ENCODE measurements at places on chromosomes 7 and 10.

DNA sequence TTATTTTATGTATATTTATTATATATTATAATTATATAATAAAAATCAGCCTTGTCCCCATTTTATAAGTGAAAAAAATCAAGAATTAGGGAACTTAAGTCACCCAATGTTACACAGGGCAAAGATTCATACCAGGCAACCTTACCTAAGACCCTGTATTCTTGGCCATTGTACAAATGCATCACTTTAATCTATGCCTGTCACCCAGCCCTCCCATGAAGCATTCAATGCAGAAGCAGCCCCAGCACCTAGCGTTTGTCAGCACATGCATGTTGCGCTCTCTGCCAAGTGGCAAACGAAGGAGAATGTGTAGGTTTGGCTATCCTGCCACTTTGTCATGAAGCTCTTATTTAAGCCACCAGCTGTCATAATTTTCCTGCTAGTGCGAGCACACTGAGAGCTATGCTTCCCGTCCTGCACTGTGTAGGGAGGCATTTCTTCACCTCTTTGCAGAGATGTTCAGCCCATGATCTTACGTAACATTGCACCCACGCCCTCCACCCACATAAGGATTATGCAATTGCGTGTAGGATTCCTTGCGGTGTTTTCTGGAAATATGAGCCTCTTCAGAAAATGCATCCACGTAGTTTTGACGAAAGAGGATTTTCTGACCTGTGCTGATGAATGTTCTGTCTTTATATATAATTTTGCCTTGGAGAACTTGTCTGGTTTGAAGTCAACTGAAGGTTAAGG is 7.7 kb upstream of the COBL start:
- DNase-seq: no peak

DNA sequence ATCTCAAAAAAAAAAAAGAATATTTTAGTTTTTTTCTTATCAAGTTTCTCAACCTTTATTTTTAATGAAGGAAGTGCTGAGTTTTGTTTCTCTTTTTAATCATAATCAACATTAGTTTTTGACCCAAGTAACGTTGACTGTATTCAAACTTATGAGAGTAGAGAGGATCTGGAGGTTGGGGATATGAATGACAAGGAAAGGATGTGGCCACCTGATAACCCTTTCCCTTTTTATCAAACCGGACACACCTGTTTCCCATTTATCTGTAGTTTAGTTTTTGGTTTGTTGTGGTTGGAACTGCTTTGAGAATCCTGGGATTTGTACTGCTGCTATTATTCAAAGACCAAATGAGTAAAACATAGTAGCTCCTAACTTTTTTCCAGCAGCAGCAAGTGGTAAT is 38.6 kb downstream of the HACD1 start:
- DNase-seq: no peak

DNA sequence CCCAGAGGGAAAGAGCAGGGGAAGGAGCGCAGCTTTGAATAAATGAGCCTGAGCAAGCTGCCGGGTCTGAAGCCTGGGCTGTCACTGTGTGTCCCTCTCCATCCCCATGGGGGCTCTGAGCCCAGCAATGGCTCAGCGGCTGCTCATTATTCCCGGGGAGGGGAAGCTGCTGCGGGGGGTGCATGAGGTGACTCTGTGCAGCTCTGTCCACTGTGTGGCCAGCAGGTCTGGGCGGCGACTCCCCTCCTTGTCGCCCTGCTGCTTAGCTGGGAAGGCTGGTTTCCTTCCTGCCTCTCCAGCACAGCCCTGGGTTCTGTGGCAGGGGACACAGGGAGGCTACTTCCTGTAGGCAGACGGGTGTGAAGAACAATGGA is 234.2 kb downstream of the PRPF18 start:
- no peak for DNase-seq

GRCh38 chr7:130379921-130380860 is at the start of gene CPA1:
TSS of gene CPA1 (plus strand) at chr7:130380494. CDS start at chr7:130380521, 27 bp downstream.
- DNase-seq: no peak

GRCh38 chr7:114786455-114786854 is 135.4 kb upstream of the MDFIC start:
- no peak for DNase-seq

GRCh38 chr10:91980319-91980718 is 56.7 kb downstream of the BTAF1 start:
- no peak for DNase-seq

DNA sequence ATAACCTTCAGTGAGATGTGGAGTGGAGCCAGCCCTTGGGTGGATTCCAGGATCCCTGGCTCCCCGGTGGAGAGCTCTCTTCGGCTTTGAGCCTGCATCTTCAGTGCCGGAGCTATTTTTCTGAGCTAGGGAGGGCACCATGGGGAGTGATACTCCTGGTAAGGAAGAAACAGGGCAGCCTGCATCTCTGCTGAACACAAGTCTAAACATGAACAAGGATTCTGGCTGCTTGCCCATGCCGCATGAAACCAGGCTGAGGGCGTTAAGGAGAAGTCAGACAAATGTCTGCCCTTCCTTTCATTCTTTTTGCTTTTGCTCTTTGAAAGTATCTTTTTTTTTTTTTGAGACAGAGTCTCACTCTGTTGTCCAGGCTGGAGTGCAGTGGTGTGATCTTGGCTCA is 60.4 kb downstream of the EVX1 start:
- DNase-seq: peak; percentile 70

GRCh38 chr7:16484453-16485158 is 19.1 kb upstream of the SOSTDC1 start:
- DNase-seq: no peak

- no peak for DNase-seq
Measured at GRCh38 chr10:17883621-17884020, 68.1 kb upstream of the SLC39A12 start.

GRCh38 chr10:13001041-13001886 is at the start of gene CCDC3:
TSS of gene CCDC3 (minus strand) at chr10:13001713. CDS start at chr10:13001570, 143 bp downstream.
- peak; percentile 9 for DNase-seq

DNA sequence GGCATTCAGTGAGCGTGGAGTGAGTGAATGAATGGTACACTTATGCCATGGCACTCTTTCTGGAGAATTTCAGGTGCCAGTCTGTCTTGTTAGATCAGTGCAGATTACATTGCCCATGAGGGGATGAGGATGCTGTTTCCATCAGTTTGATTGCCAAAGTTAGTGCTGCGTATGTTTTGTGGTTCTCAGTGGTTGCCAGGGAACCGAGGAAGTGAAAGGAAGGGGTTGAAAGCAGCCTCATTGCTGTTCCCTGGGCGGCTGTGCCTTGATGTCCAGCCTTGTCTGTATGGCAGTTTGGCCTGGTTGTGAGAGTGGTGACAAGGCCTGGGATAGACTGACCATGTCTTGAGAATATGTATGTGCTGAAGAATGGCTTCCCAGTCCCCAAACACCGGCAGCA is 30.2 kb downstream of the WBP1L start:
- DNase-seq: no peak

GRCh38 chr10:128549101-128549608 is 422.9 kb upstream of the MKI67 start:
- no peak for DNase-seq

DNA sequence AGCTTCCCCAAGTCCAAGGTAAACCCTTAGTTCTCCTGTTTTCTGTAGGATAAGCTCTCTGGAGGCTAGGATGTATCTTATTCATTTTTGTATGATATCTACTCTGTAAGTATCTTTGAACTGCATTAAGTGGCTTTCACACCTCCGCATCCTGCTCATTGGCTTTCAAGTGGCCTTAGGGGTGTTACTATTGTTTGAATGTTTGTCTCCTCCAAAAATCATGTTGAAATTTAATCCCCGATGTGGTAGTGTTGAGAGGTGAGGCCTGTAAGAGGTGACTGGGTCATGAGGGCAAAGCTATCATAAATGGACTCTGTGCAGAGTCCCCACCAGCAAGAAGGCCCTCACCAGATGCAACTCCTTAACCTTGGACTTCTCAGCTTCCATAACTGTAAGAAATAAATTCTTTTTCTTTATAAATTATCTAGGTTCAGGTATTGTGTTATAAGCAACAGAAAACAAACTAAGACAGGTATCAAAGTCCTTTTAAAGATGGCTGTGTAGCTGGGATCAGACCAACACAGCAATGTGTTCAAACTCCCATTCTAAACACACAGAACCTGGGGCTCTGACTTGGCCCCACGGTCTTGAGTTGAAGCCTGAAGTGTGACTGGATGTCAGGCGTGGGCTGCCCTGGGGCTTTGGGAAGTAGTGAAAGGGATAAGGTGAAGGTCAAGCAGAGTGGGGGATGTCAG is 25.9 kb downstream of the TBXAS1 start:
- DNase-seq: no peak

DNA sequence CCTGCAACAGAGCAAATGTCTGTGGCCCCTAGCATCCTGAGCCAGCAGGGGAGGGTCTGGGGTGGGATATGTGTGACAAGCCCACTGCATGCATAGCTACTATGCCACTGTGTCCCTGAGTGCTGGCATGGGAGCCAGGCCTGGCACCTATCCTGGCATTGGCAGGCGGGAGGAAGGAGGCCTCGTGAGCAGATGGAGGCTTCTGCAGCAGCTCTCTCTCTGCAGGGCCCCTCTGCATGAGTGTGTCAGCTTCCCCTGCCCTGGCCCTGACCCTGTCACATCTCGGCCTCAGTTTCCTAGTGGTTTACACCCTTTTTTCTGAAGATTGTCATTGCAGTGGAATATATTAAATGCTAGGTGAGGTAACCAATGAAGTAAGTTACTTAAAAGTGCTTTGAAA is 13.1 kb upstream of the IMPDH1 start:
- no peak for DNase-seq

DNA sequence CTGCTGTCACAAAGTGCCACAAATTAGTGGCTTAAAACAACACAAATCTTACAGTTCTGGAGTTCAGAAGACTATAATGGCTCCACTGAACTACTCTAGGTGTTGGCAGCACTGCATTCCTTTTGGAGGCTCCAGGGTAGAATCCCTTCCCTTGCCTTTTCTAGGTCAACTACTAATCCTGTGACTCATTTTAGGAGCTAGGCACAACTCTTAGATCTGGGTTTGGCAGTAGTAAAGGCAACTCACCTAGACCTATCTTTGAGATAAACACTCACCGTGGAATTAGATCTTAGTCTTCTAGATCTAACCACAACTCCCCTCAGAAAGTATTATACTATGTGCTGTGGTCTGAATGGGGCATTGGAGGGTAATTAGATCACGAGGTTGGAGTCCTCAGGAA is 60.4 kb downstream of the ANKIB1 start:
- DNase-seq: no peak

DNA sequence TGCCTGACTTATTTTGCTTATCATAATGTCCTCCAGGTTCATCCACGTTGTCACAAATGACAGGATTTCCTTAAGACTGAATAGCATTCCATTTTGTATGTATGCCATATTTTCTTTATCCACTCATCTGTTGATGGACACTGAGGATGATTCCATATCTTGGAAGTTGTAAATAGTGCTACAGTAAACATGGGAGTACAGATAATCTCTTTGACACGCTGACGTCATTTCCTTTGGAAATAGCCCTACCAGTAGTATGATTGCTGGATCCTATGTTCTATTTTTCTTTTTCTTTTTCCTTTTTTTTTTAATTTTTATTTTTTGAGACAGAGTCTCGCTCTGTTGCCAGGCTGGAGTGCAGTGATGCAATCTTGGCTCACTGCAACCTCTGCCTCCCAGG is 167.6 kb downstream of the CTTNBP2 start:
- DNase-seq: no peak

GRCh38 chr7:145082366-145083161 is 246.7 kb upstream of the TPK1 start:
- no peak for DNase-seq

DNA sequence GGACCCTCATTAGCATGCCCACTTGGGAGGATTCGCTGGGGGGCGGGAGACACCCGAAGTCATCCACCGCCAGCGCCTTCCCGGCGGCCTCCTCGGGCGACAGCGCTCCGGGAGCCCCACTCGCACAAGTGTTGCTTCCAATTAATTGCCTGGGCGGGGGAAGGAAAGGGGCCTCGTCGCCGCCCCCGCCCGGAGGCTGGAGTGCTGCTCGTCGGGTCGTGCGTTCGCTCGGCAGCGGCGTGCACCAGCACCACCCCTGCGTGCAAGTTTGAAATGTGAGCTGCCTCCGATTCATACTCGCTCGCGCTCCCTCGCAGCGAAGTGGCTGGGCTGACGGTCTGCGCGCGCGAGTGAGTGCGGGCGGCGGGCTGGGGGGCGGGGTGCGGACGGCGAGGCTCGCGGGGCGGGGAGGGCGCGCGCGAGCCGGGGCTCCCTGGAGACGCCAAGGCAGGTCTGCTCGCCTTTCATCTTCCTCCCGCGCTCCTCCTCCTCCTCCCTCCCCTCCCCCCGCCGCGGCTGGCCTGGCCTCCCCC is 104.6 kb upstream of the PPIF start:
- no peak for DNase-seq

DNA sequence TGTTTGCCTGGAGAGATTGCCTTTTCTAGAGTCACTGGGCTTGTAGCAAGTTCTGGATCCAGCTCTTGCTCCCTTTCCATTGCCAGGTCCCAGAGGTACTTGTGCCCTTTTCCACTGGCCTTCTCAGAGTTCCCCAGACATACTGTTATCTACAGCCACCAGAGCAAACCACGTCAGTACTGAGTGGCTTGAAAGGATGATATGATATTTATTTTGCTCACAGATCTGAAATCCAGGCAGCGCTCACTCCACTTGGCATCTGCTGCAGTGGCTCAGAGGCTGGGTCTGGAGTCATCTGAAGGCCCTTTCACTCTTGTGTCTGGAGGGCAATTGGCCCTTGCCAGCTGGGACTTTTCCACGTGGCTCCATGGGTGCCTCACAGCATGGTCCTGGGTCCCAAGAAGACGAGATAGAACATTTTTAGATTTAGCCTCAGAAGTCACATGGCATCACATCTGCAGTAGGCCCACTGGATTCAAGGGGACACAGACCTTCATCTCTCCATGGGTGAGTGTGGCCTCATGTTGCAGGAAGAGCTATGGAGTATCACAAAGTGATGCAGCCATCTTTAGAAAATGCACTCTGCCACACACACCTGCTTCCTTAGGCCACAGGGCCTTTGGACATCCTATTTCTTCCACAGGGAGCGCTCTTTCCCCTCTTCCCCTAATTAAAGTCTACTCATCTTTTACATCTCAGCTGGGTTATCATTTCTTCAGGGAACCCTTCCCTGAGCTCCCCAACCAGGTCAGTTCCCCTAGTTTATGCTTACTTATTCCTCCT is 22.9 kb upstream of the TCF7L2 start:
- DNase-seq: no peak
